NCI-H2171 (cell line): ENCODE measurements at places on chromosomes 5 and 9.
A peak's percentile ranks its signal among the peaks of the same experiment; 100 is the strongest.

- no peak for DNase-seq
These were observed 7.3 kb upstream of the OR2V1 start for GRCh38 chr5:181138258-181138657.

DNA sequence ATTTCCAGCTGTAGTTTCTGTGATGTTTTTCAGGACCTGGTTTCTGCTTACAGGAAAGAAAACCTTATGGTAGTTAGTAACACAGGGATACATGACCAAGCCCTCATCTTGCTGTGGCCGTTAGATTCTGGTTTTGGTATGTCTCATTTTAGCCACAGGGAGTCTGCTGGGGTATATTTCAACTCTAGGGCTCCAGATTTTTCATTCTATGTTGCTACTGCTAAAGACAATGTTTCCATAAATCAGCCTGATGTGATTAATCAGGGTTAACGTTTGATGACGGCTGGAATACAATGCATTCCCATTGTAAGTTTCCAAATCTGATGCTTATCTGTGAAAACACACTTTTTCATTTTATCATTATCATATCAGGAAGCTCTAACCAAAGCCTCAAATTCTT is 48.2 kb downstream of the P4HA2 start:
- no peak for DNase-seq

DNA sequence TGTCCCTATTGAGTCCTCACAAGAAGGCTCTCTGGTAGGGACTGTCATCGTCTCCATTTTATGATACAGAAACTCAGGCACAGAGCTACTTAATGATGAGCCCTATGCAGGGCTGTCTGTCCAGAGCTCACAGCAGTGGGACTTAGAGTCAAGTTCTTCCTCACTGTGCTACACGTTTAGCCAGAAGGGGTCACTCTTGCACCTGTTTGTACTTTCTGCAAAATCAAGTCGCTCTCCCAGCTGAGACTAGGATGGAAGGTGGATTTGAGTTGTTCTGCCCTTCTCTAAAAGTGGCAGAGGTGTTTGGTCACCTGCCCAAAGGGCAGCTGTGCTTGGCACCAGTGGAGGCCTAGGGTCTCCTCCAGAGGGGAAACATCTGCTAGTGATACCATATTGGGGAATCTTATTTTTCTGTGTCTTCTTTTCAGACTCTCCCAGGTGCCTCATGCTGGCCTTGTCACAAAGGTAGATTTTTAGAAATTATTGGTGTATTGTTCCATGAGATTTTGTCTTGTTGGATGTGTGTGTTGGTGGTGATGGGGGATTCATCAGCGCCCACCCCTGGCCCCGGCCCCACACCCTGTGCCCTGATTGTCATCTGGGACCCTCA is 104.2 kb downstream of the PPARGC1B start:
- no peak for DNase-seq

- DNase-seq: no peak
These were observed 107.9 kb upstream of the LARP1 start for GRCh38 chr5:154647114-154647760.

GRCh38 chr9:34589636-34590380 is at the start of gene CNTFR:
Gene CNTFR, minus strand, starts transcription at chr9:34589724. Its CDS starts 20,743 bp downstream, at chr9:34568981.
- peak; percentile 35 for DNase-seq

DNA sequence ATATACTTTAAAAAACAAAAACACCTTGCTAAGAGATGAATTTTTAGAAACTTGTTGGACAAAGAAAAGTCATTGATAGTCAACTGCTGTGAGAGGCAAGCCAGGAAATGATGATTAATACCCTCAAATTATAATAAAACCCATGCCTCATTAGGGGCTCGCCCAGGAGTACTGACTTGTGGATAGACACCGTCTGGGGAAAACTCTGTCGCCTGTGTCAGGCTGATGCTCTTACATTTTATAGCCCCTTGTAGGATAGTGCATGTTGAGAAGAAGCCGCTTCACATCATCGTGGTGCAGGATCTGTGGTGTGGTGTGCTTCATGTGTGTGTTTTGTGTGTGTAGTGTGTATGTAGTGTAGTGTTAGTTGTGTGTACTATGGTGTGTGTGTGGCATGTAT is 39.1 kb downstream of the SYK start:
- no peak for DNase-seq

GRCh38 chr9:123168586-123168985 is 99.8 kb downstream of the STRBP start:
- no peak for DNase-seq

GRCh38 chr5:175508896-175509295 is 30.5 kb downstream of the SFXN1 start:
- DNase-seq: no peak

DNA sequence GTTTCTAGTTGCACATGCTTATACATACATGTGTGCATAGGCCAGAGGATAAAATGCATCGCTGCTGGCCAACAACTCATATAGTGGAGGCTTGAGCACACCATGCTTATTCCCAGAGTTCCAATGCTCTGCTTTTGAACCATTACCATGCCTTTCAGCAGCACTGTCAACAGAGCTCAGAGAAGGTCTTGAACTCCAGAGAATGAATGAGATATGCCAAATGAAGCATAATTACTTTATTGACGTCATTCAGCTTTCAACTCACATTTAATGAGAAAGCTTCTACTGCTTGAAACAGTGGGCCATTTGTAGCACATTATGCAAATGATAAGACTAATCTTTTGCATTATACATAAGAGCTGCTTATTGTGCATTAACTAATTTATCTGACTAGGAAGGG is 765.3 kb upstream of the GRAMD2B start:
- no peak for DNase-seq

GRCh38 chr5:178323961-178324360 is 91.4 kb upstream of the PHYKPL start:
- no peak for DNase-seq

DNA sequence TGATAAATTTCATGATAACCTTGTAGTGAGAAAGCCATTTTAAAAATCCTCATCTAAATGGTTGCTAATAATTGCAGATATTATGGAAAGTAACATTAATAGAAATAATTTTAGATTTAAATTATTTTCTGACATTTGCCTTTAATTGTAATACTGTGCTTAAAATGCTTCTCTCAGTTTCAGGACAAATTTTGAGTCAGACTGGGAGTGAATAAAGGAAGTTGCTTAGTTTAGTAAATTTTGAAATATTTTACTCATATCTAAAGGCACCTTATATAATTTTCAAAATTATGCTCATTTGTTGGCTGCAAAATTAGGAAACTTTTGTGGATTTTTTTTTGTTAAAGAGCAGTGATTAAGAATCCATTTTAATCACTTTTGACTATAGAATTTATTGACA is 93.8 kb downstream of the CSNK1G3 start:
- DNase-seq: no peak

DNA sequence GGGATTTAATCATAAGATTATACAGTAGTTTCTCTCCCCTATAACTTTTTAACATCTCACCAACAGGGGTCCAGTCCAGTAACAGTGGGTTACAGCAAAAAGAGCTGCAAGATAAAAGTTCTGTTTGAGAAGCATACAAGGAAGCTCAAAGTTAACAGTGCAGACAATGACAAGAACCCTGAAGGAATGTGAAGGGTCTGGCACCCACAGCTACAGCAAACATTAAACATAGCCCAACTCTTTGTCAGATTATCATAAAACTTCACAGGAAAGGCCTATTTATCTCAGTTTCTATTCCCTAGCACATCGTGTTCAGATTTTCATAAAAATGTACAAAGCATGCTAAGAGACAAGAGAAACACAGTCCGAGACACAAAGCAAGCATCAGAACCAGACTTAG is 309.4 kb downstream of the DIRAS2 start:
- DNase-seq: no peak

GRCh38 chr9:94082553-94082952 is 1.7 kb upstream of the PTPDC1 start:
- DNase-seq: no peak

GRCh38 chr5:104247260-104247659 is 684.7 kb upstream of the NUDT12 start:
- DNase-seq: no peak

- DNase-seq: no peak
These were observed 52.3 kb upstream of the MYOT start for GRCh38 chr5:137815202-137815990.

DNA sequence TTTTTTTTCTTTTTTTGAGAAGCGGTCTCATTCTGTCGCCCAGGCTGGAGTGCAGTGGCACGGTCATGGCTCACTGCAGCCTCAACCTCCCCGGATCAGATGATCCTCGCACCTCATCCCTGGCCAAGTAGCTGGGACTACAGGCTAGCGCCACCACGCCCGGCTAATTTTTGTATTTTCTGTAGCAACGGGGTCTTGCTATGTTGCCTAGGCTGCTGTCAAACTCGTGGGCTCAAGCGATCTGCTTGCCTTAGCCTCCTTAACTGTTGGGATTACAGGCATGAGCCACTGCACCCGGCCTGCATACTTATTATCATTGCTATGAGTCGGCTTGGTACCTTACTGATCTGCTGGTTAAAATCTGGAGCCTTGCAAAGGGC is 790 bp upstream of the IARS1 start:
- no peak for DNase-seq

GRCh38 chr9:15641291-15641690 is 88.4 kb downstream of the CCDC171 start:
- DNase-seq: no peak

DNA sequence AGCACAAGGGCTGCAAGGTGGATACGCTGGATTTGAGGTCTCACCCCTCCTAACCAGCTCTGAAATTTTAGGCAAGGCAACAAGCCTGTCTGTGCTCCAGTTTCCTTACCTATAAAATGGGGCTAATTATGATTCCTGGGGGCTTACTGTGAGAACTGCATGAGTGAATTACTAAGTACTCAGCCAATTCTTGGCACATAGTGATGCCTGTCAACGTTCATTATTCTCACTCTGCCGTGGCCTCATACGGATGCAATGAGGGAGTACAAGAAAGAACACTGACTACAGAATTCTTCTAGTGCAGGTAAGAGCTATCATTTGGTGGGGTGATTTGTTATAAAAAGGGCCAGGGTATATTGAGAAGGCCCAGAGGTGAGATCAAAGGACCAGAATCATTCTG is 16.7 kb downstream of the TNFSF8 start:
- DNase-seq: no peak

- DNase-seq: no peak
These were observed 32.9 kb downstream of the ROPN1L start for GRCh38 chr5:10474521-10475075.

DNA sequence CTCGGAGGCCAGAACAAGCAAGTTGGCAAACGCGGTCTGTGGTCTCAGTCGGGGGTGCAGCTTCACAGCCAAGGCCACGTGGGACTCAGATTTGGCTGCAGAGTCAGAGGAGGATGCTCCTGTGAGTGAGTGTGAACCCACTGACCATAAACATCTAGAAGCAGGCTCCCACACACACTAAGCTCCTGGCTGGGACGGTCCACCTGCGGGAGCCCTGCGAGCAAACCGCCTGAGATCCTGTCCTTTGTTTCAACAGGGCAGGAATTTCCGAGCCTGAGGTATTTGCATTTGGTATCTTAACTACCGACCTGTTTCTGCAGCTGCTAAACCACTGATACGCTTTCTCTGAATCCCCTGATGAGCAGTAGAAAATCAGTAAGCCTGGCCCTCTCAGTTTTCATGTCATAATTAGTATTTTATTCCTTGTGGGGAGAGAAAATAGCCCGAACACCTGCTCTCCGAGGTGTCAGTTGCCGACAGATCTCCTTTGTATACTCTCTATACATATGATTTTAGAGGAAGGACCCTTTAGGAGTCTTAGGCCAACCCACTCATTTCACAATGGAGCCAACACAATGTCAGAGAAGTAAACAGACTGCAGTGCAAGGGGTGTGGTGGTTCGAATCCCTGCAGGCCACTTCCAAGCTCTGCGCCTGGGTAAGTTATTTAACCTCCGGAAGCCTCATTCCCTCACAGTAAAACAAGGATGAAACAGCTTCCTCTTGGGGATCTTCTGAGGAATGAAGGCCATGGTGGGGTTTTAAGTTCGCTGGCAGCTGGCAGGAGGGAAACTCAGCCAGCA is 40.9 kb upstream of the PWWP2A start:
- peak; percentile 9 for DNase-seq

DNA sequence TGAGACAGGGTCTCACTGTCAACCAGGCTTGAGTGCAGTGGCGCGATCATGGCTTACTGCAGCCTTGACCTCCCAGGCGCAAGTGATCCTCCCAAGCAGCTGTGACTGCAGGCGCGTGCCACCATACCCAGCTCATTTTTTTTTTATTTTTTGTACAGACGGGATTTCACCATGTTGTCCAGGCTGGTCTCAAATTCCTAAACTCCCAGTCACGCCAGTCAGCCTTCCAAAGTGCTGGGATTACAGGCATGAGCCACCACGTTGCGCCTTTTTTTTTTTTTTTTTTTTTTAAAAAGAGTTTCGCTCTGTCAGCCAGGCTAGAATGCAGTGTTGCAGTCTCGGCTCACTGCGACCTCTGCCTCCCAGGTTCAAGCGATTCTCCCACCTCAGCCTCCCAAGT is 27.1 kb upstream of the SRP19 start:
- no peak for DNase-seq

DNA sequence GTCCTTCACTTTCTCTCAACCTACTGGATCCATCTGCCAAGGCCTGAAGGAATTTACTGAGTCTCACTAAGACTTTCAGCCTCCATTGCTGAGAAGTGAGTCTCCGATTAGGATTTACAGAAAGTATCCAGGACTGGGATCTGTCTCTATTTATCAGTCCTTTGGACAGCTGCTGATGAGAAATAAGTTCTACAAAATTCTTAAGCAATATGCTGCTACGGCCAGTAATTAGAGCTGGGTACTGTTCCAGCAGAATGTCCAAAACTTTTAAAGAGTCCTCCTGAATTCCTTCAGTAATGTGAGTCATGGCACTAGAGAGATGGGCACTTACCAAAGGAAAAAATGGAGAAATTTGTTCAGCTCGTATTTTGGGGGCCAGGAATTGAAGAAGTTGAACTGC is 5.9 kb downstream of the TEX10 start:
- no peak for DNase-seq

DNA sequence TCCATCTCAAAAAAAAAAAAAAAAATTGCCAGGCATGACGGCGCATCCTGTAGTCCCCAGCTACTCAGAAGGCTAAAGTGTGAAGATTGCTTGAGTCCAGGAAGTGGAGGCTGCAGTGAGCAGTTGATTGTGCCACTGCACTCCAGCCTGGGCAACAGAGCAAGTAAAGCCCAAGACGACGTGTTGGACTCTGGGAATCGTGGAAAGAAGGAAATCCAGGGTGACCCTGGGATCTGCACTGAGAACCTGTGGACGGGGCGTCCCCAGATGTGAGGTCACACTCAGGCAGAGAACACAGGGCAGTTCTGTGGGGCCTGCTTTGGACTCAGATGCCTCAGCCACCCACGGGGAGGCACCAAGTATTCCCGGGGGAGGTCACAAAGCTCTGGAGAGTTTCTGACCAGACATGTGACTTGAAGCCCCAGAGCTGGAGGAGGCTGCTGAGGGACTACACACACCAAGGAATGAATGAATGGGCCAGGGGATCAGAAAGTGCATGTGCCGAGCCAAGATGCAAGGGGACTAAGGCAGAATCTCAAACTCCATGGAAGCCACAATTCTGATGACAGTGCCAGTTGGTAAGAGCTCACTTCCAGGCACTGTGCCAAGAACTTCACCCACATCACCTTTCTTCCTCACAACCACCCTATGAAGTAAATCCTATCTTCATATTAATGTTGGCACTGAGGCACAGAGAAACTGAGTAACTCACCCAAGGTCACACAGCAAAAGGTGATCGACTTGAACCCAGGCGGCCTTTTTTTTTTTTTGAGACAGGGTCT is 12.9 kb downstream of the DYNC2I2 start:
- peak; percentile 18 for DNase-seq
